ENCODE measurements at places on chromosomes 1 and 21.
A peak's percentile ranks its signal among the peaks of the same experiment; 100 is the strongest.

DNA sequence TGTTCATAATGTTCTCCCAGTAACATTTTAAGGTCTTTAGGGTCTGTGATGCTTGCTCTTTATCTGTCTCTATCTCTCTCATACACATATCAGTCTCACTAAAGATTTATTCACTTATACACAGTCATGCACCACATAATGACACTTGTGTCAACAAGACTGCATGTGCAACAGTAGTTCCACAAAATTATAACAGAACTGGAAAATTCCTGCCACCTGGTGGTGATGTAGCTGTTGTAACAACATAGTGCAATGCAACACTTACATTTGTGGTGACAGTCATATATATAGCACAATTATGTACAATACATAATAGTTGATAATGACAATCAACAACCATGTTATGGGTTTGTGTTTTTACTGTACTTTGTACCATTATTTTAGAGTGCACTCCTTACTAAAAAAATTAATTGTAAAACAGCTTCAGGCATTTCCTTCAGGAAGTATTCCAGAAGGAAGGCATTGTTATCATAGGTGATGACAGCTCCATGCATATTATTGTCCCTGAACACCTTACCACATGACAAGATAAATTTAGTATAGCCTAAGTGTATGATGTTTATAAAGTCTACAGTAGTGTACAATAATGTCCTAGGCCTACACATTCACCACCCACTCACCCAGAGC lies 8.1 kb downstream of the TDRD5 start:
- peak; percentile 61 for DNase-seq

DNA sequence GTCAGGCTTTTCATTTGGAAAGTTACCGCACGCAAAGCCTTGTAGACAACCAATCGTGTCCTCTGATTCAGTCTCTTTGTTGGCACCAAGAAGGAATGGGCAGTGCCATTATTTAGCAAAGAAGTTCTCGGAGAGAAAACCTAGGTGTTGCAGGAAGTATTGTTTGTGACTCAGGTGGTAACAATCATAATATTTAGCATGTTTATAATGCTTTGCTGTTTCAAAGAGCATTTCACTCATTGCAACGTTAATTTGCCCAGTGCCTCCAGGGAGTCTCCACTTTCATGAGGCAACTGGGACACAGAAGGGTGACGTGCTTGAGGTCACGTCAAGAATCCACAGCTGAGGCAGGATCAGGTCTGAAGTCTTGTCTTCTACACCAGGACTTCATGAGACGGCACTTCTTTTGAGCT lies 31.4 kb downstream of the STPG1 start:
- DNase-seq, result no peak

- DNase-seq, result no peak
These were observed 38.0 kb upstream of the ATP1A1 start for GRCh38 chr1:116334868-116335635.

GRCh38 chr1:197218857-197219256 lies 49.2 kb upstream of the CRB1 start:
- no peak for DNase-seq

DNA sequence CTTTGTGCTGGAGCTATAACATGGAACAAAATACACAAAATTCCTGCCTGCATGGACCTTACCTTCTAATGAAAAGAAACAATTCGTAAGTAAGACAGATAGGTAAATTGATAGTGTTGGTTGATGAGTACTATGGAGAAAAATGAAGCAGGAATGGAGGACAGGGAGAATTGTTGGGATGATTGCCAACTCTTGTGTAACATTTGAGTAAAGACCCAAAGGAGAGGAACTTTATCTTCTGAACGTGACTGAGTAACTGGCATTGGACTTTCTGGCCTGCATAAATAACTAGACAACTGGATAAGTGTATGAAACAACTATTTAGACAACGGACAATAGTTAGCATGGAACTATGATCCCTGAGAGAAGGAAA lies 6.8 kb upstream of the EFCAB14 start:
- no peak for DNase-seq

DNA sequence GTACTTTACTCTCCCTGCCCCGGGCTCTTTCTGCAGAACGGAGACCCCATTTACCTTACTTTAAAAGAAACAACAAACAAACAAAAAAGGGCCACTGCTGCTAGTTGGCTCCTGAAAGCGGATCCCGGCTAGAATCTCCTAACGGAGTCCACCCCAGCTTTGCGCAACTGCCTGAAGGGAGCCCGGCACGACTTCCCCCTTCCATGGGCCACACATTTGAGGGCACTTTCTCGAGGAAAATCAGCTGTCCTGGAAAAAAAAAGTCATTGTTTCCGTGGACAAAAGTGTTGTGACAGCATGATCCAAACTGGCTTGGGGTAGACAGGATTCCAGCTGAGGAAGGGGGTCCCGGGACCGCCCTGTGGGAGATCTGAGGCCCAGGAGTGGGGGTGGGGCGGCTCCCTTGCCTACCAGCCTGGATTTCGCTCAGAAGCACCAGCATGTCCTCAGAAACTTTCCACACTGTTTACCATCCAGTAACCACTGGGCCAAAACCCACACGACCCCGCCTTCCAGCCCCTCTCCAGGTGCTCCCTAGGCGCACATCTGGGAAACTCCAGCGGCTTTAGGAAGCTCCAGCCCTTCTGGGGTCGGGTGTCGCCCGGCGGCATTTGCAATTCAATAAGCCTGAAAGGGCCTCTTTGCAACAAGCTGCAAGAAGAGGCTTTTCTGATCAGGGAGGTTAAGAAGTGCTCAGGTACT lies 4.8 kb downstream of the RIPK4 start:
- DNase-seq, result no peak

GRCh38 chr1:238005116-238005515 lies 114.4 kb upstream of the ZP4 start:
- DNase-seq, result no peak

DNA sequence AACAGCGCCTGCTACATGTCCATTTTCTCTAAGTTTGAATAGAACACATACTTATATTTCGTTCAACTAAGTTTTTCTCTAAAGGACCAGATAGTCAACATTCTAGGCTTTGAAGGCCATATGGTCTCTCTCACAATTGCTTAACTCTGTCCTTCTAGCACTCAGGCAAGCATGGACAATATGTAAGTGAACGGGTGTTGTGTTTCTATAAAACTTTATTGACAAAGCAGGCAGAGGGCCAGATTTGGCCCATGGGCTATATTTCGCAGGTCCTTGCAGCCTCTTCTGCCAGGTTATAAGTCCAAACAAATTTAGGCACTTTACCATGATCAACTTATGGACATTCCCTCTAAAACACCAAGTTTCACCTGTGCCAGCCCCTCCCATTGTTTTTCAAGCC lies 21.1 kb downstream of the KLHDC7A start:
- no peak for DNase-seq

- DNase-seq, result no peak
These were observed 59.7 kb downstream of the NFIA start for GRCh38 chr1:61142043-61142440.

GRCh38 chr1:29647581-29647980 lies 411.3 kb downstream of the PTPRU start:
- no peak for DNase-seq

DNA sequence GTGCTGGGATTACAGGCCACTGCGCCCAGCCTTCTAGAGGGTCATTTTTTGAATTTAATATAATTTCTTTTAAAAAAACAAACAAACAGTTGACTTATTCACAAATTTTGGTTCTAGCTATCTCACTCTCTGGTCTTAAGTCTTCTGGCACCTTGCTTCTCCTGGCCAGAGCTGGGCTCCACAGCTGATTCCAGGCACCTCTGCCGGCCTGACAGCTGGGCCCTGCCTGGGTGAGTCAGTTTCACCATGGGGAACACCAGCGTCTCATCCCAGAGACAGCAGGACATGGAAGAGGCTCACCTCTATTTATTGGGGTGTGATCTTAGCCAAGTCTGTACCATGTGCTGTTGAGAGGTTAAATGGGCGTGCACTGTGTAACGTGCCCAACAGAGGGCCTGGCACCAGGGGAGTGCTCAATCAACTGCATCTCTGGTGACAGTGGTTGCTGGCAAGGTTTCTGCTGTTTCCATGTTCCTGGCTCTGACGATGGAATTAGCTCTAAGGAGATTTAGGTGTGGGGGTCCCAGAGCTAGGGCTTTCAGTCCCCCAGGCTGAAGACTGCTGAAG lies 956 bp downstream of the CPLANE2 start:
- DNase-seq, result peak; percentile 84

- no peak for DNase-seq
These were observed 304.5 kb downstream of the TTLL7 start for GRCh38 chr1:83694449-83694848.

DNA sequence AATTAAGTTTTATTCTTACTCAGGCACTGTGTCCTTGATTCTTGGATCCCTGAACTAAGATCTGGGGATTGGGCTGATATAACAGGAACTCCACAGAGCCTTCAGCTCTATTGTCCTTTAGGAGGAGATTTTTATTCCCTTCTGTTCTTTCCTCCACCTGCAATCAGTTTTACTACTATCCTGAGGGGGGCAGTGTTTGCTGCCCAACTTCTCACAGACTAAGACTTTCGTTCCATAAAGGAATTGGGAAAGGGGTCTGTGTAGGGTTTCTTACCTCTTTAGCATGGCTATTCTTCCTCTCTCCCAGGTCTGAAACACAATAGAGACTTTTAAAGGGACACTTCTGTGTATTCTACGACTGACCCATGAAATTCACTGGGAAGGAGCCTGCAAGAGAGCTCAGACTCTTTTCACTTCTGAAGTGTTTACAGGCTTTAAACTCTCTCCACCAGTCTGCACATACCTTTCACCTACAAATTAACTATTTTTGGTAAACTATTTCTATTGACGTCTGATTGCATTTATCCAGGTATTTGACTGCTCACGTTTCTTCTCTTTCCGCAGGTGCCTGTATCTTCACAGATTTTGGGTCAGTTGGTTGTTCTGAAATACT lies 103.3 kb upstream of the DEPDC1 start:
- DNase-seq, result peak; percentile 45

DNA sequence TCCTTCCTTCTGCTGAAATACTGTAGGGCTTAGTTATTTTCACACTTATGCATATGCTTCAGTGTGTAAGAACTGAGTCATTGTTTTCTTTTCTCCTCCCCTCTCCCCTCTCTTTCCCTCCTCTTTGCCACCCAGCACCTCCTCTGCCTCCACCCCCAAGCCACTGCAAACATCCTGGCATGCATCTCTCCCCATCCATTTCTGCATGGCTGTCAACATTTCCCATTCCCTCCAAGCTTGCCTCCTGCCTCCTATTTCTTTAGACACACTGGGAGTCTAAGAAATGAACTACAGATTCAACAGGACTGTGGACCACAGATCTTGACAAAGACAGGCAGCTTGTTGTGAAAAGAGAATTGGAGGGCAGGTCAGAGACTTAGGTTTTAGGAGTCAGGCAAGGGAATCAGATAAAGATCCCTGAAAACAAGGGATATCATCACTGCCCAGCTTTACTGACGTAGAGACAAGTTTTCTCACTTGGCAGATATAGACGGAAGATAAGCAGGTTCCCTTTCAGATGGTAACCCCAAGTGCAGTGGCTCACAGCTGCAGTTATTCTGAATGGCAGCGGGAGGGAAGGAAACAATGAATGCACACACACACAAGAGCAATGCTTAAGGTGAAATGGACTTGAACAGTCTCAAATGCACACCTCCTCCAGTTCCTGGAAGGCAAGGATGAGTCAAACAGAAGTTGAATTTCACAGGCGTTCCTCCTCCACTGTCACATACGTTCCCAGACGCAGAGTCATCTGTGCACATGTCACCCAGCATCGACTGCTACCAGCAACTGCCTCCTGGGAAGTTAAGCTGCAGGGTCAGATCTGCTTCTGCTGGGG lies 56.1 kb downstream of the HIVEP3 start:
- peak; percentile 51 for DNase-seq

- DNase-seq, result no peak
These were observed 8.8 kb downstream of the ARID1A start for GRCh38 chr1:26704629-26705028.

DNA sequence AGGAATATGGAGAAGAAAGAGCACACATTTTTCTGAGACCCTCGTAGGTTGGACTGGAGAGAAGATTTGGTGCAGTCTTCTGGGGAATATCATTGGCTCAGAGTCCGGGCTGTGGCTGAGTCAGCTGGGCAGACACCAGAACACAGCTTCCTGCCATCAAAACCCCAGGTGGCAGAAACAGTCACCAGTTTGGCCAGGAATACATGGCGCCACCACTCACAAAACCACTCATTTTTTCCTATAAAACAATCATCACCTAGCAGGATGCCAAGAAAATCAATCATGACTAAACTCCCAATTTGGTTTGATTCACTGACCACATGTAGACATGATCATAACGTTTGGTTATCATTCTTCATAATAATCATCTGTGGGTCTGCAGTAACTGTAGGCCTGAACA lies 178.1 kb upstream of the PBX1 start:
- DNase-seq, result no peak

GRCh38 chr21:32456497-32456918 lies 44.0 kb downstream of the EVA1C start:
- no peak for DNase-seq

DNA sequence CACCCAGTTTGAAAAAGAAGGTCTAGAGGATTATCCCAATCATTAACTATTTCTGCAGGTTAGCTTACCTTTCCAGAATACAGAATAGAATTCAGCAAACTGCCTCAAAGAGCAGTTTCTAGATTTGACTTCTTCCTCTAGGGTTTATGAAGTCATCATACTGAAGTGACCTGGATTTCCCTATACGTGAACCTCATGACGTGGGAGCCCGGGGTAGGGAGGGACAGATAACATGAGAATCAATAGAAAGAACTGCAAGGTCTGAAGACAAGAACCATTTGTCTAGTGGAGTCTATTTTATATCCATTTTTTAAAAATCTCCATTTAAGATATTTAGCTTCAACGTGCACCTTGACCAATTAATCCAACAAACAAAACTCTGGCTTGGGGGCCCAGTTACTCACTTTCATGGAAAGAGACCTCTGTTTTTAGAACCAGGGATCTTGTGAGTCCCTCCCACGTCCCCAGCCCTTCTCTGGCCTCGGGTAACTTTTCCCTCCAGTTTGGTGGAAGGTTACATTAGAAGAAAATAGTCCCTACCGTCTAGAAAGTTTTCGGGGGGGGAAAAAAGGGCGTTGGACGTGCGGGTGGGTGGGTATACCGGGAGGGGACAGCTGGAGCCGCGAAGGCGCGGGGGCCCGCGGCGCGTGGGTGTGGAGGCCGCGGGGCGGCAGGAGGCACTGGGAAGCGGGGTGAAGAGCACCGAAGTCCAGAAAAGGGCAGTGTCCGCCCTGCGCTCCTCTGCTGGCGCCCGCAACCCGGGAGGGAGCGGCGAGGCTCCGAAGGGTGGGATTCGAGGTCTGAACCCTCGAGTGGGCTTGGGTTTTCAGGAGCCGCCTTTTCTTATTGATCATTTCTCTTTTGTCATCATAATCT lies 13.8 kb upstream of the POGZ start:
- DNase-seq, result peak; percentile 50
